ENCODE measurements at places on chromosomes 6 and 20.

DNA sequence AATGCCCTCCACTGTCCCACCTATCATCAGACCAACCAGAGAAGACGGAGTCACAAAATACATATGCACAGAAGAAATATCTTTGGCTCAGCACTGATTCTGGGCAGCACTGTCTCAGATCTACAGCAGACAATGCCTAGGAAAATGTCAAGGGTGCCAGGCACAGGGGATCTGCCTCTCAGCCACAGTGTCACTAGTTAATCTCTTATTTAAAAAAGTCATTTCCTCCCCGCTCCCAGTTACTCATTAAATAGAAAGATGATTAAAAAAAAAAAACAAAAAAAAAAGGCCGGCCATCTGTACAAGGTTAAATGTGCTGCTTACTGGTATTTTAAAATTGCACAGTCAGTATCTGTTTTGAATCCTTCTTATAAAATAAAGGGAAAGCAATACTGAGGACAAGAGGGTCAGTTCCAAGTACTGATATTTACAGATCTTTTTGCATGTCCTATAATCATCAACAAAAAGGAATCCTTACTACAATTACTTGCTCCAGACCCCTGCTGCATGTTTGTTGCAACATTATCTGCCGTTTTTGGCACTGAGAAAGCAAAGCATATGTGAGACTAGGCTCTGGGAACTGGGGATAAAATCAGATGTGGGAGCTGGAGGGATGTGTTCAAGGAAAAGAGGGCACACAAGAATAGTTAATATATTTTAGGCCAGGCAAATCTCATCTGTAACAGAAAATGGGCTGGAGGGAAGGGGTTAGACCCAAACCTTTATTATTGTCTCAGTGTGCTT is 299.3 kb downstream of the KIF16B start:
- no peak for DNase-seq

DNA sequence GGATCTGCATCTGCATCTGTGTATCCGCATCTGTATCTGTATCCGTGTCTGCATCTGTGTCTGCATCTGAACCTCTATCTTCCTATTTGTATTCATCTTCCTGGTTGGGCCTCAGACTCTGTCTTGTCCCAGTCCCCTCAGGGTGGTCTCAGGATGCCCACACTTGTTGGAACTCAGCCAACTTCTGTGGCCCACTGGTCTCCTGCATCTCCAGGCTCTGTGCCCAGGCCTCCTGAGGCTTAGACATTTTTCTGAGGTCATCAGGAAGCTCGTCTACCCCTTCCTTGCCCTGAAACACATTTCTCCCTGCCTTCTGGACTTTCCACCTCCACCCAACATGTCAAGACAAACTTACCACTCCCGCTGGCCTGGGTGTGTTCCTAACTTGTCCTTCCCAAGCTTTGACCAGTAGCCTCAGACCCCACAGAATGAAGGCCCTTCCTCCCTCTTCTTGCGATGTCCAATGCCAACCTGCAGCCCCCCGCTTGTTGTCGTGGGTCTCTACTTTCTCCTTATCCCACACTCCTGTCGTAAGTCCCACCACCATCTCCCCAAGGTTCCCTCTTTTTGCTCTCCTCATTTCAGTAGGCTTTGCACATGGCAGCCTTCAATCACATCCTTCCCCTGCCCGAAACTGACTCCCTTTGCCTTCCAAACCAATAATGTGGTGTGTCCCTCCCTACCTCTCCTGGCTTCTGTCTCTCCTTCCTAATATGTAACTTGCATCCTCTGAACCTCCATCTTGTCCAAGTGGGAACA is 176.5 kb downstream of the DLL1 start:
- no peak for DNase-seq

GRCh38 chr6:11324453-11325015 is 92.1 kb upstream of the NEDD9 start:
- DNase-seq: no peak

GRCh38 chr6:37919417-37920157 is 100.1 kb downstream of the ZFAND3 start:
- no peak for DNase-seq
